ENCODE measurements at places on chromosomes 1 and 21.

DNA sequence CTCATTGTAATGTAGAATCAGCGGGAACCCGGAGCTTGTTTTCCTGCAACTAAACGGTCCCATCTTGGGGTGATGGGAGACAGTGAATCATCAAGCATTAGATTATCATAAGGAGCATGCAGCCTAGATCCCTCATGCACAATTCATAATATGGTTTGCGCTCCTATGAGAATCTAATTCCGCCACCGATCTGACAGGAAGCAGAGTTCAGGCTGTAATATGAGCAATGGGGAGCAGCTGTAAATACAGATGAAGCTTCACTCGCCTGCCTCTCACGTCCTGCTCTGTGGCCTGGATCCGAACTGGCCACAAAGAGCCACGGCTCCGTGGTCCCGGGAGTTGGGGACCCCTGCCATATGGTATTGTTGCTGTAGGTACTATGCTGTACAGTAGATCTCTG lies 1.6 kb downstream of the IFI44 start:
- no peak for DNase-seq

DNA sequence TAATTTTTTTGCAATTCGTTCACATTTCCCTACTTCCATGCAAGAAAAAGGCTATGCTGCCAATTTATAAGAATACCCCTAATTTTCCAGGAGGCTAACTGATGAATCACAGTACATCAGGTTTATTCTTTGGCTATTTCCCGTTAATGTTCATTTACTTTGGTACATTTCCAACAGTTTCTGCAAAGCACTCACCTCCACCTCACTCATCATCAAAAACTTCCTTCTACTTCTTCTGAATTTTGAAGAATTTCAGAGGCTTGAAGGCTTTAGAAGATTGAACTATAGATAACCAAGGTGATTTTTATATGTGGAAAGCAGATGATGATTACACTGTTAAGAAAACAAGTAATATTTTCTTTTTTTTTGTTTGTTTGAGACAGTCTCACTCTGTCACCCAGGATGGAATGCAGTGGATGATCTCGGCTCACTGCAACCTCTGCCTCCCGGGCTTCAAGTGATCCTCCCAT lies 60.5 kb upstream of the HP1BP3 start:
- DNase-seq = no peak

DNA sequence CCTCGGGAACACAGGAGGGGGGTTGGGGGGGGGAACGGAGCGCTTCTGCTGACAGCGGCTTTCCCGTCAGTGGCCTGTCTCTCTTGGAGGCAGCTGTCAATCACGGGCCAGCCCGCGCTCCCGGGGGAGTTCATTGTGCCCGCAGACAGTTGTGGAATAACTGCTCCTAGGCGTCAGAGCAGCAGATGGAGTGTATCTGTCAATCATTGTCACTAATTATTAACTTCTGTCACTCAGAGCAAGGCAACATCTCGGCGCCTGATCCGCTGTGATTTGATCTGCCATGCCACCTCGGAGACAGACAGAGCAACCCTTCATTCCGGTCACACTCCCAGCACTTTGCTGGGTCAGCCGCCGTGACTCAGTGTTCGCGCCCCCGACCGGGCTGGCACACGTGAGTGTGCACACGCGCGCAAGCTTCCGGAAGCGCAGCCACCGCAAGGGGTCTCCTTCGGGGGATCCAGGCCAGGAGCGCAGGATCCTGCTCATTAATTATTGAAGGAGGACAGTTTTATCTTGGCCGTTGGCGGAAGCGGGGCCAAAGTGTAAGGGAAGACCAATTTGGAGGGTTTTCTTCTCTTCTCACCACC lies 75.8 kb downstream of the RRAGC start:
- no peak for DNase-seq

DNA sequence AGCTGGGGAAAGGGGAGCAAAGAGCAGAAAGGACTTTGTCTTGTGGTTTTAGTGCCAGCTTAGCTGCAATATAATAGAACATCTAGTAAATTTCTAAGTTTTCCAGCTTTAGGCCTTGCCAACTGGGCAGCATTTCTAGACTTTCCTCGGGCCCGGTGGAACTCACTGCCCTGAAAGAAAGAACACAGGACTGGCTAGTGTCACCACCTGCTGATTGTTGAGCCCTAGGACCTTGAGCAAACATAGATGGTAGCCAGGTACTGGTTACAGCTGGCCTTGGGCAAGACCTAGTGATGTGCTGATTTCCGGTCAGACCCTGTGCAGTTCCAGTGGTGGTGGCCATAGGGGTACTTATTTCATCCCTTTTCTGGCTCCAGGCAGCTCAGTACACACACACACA lies 753.2 kb upstream of the B3GALT2 start:
- no peak for DNase-seq

- no peak for DNase-seq
Measured at GRCh38 chr1:187121661-187122060, 292.9 kb downstream of the PLA2G4A start.

DNA sequence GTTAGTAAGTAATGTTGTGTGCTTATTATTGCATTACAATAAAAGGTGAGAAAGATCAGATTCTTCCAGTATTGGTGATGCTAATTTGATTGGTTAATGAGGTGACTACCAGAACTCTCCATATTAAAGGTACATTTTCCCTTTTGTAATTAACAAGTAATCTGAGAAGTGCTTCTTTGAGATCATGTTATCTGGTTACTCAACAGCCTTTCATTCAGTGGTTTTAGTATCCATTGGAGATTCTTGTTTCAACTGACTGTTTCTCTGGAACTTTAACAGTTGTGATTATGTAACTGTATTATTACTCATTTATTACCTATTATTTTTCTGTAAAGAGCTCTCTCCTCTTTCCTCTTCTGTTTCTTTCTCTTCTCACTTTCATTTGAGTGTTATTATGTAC lies 86.7 kb downstream of the PEX14 start:
- no peak for DNase-seq

- DNase-seq = no peak
Measured at GRCh38 chr21:17823846-17824245, 4.7 kb upstream of the C21orf91 start.

DNA sequence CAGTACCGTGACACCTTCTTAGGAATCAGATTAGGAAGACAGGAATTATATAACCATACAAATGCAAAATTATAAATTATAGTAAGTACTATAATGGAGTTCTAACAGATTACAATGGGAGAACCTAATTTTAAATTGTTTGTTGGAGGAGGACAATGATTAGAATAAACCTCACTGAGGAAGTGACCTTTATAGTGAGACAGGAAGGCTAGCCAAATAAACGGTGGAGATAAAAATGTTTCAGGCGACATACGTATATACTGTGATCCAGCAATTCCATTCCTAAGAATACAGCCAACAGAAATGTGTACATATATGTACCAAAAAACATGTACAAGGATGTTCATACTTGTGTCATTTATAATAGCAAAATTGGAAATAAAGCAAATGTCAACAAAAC lies 15.2 kb downstream of the SYNJ1 start:
- DNase-seq = no peak

GRCh38 chr1:235586413-235586812 lies 63.2 kb downstream of the GNG4 start:
- DNase-seq = no peak

GRCh38 chr1:157087030-157087429 lies 12.6 kb downstream of the ETV3L start:
- no peak for DNase-seq

- DNase-seq = no peak
Measured at GRCh38 chr1:100448366-100448765, 89.6 kb upstream of the GPR88 start.

DNA sequence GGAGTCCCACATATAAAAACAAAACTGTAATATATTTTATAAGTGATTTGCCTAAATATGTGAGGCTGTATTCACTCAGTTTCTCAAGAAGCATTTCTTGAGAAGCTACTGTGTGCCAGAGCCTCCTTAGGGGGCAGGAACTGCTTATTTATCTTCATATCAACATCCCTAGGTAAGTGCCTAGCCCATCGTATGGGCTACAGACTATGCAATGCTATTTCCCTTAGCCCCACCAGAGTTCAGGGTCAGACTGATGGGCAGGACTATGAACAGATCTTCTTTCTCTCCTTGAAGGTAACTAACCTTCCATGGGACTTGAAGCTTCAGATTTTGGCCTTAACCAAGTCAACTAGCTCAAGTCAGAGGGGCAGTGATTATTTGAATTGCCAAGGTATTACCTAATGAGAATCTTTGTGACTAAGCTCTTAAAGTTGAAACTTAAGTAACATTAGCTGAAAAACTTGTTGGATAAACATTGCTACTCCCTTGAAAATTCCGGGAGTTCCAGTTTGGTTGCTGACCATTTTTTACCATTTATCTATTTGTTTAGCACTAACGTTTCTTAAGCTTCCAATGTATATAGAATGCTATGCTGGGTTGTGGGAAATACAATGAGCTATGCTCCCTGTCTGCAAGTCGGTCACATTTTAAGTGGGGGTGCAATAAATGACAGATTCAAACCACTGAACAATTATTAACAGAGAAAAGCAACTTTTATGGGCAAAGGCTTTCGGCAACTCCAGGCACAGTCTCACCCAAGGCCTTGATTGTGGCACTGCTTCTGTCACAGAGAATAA lies 85.2 kb downstream of the GPR88 start:
- no peak for DNase-seq

DNA sequence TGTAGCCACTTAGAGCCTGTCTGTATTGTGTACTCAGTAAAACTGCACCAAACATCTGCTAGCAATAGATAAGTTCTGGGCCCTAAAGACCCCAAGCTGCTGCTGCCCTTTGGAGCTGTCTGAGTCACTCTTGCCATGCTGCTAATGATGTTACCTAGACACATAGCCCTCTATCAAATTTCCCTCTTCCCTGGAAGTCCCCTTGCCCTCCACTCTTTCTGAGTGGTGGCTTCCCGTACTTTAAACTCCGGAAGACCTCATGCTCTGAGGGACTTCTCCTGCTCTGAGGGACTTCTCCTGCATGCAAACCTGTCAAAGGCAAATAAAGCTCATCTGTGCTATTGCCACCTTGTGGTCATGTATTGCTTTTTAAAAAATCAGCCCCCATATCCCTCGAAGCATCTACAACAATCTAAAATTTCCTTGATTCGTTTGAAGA lies 34.0 kb downstream of the FH start:
- no peak for DNase-seq

DNA sequence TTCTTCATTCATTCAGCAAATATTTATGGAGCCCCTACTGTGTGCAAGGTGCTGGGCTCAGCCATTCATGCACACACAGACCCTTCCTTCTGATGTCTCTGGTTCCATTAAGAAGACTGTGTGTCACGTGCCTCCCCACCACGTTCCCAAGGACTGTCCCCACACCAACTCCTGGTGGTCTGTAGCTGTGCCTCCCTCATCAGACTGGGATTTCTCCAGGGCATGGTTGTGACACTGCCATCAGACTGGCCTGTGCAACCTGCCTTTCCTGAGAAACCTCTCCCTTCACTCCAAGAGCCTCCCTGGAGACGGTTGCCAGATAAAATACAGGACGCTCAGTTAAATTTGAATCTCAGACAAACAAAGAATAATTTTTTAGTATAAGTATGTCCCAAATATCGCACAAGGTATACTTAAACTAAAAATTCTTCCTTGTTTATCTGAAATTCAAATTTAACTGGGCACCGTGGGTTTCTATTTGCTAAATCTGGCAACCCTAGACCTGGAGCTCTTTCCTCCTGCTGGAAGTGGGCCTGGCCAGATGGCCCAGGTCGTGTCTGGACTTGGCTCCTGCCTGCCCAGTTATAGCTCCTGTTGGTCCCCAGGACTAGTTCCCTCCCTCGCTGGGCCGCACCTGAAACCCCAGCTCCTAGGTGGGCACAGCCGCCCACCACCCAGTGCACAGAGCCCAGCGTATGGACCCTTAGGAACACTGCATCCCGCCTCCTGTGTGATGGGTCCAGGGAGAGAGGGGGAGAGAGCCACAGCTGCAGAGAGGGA lies 76.9 kb downstream of the RAP1GAP start:
- DNase-seq = no peak

GRCh38 chr1:152761609-152762213 lies 3.9 kb downstream of the KPRP start:
- no peak for DNase-seq

All from midbrain (tissue), 1 donor.